ENCODE measurements at places on chromosomes 6 and 20. TPM values are rescaled to one million over a fixed set of nuclear protein-coding genes. Genes with fewer than 3 reads are reported as not detected.
A peak's percentile ranks its signal among the peaks of the same experiment; 100 is the strongest.

- peak; percentile 53 for DNase-seq
Measured at GRCh38 chr6:33323623-33323948, 6.0 kb upstream of the ZBTB22 start.

GRCh38 chr6:100846276-100846675 lies 34.9 kb downstream of the ASCC3 start:
- DNase-seq, result no peak

DNA sequence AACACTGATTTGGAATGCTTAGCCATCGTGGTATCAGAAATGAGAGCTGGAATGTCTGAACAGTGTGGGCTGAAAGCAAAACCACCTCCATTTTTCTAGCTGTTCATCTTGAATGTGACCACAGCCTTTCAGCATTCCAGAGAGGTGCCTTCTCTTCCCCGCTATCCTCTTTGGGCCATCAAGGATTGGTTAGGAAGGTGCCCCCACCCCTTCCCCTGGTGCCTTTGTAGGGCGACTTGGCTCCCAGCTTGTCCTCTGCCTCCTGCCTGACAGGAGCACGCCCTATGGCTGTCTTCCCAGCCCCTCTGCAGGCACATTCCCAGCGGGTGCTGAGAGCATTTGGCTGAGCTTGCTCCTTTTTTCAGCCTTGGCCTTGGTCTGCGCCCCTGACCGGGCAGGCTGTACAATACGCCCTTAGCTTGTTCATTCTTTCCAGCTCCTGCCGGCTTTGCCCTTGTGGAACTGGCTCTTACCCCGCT lies 97.5 kb downstream of the ARMC2 start:
- DNase-seq, result no peak

DNA sequence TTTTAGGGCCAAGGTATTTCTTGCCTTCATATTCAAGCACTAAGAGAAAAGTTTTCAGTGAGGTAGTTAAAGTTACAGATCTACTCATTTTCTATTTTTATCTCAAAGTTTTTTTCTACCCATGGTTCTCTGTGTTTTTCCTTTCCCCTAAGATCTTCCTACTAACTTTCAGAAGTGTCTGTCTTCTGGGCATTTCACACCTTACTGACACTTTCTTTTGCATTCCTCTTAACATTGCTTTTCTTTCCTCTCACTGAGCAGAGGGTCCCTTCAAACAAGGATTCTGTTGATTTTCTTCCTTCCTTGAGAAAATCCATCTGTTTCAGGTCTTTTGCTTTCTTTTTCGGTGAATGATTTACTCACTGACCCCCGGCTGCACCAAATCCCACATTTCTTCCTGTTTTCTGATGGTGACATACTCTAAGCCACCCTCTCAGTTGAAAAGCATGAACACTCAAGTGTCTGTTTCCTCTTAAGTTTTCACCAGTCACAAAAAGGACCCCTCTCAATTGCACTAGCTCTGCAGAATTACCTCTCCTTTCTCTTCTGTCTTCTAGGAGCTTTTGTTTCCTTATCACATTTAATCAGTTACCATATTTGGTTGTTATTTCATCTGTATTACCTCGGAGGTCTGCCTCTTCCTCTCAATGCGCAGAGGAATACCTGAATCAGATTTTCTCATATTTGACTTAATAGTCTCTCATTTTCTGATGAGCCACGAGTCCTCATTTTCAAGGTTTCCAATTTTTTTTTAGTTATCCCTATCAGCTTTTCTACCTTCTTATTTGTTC lies 73.5 kb upstream of the RNF217 start:
- no peak for DNase-seq

GRCh38 chr20:39188266-39188765 lies 226.2 kb downstream of the DHX35 start:
- no peak for DNase-seq

DNA sequence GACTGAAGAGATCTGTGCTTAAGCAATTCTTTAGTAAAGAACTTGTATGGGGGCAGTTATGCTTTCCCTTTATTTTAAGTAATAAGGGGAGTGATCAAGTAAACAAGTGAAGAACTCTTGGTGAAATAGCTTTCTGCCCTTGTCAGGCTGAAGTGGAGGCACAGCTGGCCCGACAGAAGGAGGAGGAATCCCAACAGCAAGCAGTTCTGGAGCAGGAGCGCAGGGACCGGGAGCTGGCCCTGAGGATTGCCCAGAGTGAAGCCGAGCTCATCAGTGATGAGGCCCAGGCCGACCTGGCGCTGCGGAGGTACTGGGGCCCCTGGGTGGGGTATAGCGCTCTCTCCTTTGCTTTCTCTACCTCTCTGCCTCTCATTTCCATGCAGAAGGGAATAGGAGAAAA lies 143.3 kb downstream of the MYO6 start:
- DNase-seq, result no peak

DNA sequence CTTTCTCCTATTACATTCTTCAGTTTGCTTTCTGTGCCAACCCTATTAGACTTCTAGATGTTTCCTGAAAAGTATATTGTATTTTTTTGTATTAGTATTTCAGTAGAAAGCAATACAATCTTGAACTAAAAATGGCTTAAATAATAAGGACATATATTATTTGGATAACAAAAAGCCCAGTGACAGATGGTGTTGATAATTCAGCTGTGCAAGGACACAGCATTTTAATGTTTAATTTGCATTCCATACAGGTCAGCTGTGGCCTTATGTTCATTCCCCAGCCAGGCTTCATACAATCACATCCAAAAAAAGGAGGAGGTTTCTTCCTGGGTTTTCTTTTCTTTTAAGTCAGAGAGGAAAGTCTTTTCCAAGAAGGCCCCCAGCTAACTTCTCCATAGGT lies 236.9 kb downstream of the CD109 start:
- no peak for DNase-seq

DNA sequence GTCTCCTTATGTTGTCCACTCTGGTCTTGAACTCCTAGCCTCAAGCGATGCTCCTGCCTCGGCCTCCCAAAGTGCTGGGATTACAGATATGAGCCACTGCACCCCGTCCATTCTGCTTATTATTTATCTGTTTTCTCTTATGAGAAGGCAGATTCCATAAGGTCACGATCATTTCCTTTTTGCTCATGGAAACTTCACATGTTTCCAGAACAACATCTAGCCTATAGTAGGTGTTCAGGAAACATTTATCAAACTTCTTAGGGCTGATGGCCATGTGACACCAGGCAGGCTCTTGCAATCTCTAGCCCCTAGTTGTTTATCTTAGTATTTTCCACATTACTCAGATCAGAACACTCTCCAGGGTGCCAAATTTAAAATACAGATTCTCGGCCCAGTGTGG lies 61.2 kb downstream of the ZFP64 start:
- no peak for DNase-seq

DNA sequence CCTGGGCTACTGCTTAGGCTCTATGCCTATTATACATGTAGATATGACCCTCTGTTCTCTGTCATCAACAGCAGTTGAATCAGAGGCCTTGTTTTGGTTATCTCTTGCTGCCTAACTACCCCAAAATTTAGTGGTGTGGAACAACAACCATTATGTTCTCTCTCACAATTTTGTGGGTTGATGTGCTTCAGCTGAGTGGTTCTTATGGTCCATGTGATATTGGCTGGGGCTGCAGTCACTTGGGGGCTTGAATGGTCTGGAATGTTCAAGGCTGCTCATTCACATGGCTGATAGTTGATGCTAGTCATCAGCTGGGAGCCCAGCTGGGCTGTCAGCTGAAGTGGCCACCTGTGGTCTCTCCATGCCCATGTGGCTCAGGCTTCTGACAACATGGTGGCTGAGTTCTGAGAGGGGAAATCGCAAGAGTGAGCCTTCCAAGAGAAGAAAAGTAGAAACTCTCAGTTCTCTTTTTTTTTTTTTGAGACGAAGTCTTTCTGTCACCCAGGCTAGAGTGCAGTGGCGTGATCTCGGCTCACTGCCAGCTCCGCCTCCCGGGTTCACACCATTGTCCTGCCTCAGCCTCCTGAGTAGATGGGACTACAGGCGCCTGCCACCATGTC lies 47.8 kb downstream of the SHLD1 start:
- DNase-seq, result no peak

DNA sequence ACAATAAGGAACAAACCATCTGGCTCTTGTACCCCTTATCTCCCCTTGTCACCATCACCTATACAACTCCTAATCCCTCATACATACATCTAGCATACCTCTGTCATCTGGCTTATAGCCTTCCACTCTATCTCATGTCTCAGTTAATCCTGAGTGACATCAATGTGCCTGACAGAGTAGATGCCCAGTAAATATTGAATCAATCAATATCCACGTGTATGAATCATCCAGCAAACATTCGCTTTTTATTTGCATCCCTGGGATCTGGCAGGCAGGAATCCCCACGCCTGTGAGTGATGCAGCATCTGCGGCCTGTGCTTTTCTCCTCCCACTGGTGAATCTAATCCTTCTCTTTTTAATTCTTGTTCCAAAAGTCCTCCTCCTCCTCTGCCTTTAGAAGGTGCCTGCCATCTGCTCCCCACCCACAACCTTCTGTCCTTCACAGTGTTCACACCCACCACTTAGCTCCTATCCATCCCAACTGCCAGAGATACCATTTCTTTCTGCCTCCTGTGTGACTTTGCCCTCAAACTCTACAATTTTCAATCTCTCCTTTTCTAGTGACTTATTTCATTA lies 37.6 kb downstream of the ZNF391 start:
- DNase-seq, result no peak

Gene DEFB124
- not detected for total RNA-seq

Gene CDH26
- total RNA-seq, result 2.5 TPM

Gene OTOR
- not detected for total RNA-seq

Gene PRPH2
- total RNA-seq, result 0.09 TPM

Gene ECT2L
- total RNA-seq, result not detected

Gene FAM184A
- total RNA-seq, result 3.0 TPM

Data from activated naive CD8-positive, alpha-beta T cell treated with anti-CD3 and anti-CD28 coated beads, Interleukin-2, amount 10 ng/mL, durations not matched to agents 7 days and 5 days (primary cell).